ENCODE measurements at places on chromosomes 4 and X.
A peak's percentile ranks its signal among the peaks of the same experiment; 100 is the strongest.

DNA sequence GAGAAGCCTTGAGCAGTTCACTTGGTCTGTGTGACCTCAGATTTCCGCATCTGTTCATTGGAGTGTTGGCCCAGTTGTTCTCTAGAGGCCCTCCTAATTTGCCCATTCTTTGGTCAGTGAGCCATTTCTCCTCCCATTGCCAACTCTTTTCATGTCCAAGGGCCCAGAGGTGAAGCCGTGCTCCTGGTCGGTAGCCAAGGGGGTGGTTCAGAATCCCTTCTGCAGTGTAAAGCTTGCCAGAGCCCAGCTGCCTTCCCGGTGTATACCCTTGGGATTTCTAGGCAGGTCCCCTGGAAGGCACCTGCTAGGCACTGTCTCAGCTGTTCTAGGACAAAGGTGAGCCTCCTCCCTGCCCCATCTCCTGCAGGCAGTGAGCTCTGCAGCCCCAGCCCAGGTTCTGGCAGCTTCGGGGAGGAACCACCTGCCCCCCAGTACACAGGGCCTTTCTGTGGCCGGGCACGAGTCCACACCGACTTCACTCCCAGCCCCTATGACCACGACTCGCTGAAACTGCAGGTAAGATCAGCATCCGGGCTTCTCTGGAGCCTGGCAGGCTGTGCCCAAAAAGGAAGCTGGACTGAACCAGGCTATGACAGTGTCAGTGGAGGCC, 12.3 kb downstream of the SASH3 start:
- DNase-seq = no peak

DNA sequence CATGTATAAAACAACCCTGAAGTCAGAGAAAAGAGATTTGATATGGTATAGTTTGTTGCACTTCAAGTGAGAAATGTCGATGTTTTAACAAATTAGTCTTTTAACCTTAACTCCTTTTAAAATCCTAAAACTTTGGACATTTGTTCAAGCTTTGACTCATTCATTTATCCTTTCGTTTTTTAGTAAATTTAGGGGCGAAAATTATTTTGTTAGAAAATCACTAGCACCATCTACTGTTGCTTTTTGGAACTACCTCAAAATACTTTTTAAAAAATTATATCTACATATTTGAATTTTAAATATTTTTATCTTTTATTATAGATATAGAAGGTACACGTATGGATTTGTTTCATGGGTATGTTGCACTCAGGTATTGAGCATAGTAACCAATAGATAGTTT, 165.1 kb upstream of the POF1B start:
- DNase-seq = no peak

- DNase-seq = no peak
Observed at GRCh38 chrX:35696760-35697234, 101.3 kb upstream of the MAGEB16 start.

- no peak for DNase-seq
Observed at GRCh38 chr4:188971125-188971524, 831.9 kb downstream of the TRIML1 start.

DNA sequence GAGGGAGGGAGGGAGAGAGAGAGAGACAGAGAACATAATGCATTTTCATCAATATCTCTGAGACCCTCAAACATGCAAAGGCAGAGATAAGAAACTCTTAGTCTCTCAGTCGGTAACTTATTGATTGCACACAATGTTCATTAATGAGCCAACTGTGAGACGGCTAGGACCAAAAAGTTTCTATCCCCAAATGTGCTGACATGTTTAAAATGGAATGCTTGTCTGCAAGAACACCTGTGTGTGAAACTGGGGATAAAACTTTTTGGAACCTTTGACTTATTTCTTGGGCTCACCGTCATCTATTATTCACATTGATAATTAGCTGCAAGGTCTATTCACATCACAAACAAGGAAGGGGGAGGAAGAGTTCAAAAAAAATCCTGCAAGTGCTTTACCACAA, 477.9 kb downstream of the STIM2 start:
- no peak for DNase-seq

- DNase-seq = no peak
Observed at GRCh38 chr4:8585186-8585585, 5.0 kb downstream of the GPR78 start.

GRCh38 chrX:45614853-45615252, 414.2 kb upstream of the DIPK2B start:
- DNase-seq = no peak

GRCh38 chr4:132395561-132395960, 753.5 kb upstream of the PCDH10 start:
- DNase-seq = no peak

GRCh38 chr4:145440292-145441007, 41.2 kb upstream of the SMAD1 start:
- DNase-seq = no peak

GRCh38 chr4:115562506-115562905, 449.1 kb upstream of the NDST4 start:
- DNase-seq = no peak

GRCh38 chrX:38095971-38096529, 89.7 kb downstream of the SYTL5 start:
- no peak for DNase-seq

DNA sequence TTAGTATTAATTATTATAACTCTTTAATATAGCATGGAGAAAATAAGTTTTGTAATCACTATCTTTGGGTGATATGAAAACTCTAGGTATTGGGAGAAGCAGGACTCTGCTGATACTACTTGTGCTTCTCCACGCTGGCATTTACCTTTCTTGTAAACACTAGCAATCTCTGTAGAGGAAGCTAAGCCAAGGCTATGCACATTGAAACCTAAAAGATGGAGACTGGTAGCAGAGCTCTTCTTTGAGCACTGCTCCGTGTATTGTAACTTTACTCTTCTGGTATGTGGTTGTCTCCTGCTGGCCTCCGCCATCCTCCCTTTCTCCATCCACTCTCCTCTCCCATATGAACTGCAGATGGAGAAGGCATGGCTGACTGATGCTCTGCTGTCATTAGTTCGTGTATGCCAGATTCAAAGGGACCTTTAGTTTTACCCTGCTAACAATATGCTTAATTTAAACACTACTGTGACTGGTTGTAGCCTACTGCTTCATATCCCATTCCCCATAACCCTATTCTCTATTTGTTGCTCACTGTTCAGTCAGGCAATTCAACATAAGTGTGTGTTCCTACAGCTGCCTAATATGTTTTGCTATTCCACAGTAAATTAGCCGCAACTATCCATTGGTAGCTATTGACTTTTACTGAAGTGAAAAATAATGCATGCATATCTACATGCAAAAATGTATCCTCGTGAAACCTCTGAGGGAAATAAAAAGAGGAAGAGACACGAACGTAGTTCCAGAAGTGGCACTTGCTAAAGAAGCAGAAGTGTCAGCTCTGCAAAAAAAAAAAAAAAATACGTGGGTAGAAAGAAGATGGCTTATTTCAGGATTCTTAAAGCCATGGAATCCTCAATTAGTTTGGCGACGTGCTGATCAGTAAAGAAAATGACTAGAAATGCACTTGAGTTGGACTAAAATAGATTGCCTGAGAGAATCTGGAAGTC, 55.6 kb upstream of the CCSER1 start:
- DNase-seq = no peak

DNA sequence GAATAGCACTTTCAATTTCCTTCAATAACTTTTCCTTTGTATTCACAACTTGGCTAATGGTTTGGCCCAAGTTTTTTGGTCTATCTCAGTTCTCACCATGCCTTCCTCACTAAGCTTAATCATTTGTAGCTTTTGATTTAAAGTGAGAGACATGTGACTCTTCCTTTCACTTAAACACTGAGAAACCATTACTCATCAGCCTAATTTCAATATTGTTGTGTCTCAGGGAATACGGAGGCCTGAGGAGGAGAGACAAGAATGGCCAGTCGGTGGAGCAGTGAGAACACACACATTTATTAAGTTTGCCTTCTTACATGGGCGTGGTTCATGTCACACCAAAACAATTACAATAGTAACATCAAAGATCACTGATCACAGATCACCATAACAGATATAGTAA, 56.7 kb downstream of the TSPAN5 start:
- DNase-seq = no peak

DNA sequence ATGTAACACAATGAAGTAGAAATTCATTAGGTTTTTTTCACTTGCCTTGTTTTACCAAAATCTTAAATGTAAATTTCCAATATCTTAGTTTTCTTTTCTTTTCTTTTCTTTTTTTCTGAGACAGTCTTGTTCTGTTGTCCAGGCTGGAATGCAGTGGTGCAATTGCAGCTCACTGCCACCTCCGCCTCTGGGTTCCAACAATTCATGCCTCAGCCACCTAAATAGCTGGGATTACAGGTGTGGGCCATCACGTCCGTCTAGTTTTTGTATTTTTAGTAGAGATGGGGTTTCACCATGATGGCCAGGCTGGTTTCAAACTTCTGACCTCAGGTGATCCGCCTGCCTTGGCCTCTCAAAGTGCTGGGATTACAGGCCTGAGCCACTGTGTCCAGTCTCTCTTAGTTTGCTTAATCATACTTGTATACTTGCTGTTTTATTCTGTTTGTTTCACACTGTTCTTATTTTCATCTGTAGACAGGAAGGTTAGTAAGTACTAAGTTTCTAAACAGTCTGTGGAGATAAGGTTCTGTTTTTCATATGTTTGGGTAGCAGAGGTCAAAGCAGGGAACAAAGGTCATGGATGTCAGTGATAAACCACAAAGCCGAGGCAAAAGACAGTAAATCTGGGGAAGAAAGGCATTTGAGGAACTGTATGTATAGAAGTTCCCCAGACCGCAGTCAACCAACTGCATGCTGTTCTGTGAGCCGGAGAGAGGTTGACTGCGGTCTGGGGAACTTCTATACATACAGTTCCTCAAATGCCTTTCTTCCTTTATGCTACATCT, 129.1 kb downstream of the CBR4 start:
- peak; percentile 46 for DNase-seq

DNA sequence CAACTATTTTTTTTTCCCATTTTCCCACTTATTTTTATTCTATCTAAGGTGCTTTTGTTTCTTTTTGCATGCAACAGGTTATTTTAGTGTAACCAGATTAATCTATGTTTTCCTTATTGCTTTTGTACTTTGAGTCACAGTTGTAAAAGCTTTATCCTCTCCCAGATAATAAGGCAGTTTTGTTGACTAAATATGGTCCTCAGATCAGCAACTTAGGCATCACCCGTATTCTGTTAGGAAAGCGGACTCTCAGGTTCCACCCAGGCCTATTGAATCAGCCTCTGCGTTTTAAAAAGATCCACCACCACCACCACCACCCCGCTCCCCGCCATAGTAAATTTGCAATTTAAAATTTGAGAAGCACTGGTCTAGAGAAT, 58.6 kb upstream of the USP9X start:
- no peak for DNase-seq

DNA sequence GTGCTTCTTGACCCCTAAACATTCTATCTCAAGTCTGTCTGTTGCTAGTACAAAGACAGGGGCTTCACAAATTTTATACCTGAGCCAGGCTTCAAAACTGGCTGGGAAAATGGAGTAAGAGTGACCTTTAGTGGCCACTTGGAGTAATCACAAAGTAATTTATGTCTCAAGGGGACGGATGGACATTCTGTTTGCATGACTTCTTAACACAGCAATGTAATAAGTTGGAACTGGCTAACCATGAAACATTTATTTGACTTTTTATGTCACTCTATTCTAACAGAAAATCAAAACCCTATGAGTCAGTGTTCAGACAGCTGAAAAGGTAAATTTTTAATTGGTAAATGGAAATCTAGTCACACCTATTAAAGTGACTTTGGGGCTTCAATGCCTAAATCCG, 600.6 kb downstream of the ANKRD50 start:
- no peak for DNase-seq

GRCh38 chrX:123357941-123358340, 173.9 kb downstream of the GRIA3 start:
- DNase-seq = no peak

All from stimulated activated naive B cell treated with anti-CD40 and anti-IgM and Interleukin-4, amounts not matched to agents 10 μg/mL and 1 μg/mL and 100 μg/mL, for 72 hours (primary cell).